Vagina (tissue), 2 donors: ENCODE measurements at places on chromosomes 11 and 22. TPM values are rescaled to one million over a fixed set of nuclear protein-coding genes. Genes with fewer than 3 reads are reported as not detected.

DNA sequence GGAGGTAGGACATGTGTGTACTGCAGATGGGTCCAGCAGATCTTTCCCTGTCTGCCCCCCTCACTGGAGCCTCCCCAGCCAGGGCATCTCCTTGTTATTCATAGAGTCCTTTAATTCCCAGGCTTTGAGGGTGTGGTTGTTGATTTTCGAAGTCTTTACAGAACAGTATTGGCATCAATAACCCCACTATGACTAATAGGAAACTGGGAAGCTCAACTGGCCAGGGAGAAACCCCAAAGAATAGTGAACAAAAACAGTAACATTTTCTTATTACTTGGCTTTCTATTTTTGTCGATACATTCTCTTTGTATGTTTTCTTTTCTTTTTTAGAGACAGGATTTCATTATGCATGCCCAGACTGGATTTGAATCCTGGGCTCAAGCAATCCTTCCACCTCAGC, 57.9 kb downstream of the NF2 start:
- peaks cover 13% of the 10 kb centered on the region for H3K4me1 ChIP-seq
- peaks cover 12% of the 10 kb centered on the region for H3K36me3 ChIP-seq
- no peaks in the 10 kb centered on the region for H3K27me3 ChIP-seq

GRCh38 chr22:45968751-45969413, 8.1 kb downstream of the WNT7B start:
- H3K27me3 ChIP-seq = peaks cover 8% of the 10 kb centered on the region
- no peak overlapping the region for H3K4me3 ChIP-seq
- no peaks in the 10 kb centered on the region for H3K36me3 ChIP-seq
- no peak for DNase-seq
- H3K4me1 ChIP-seq = peaks cover 25% of the 10 kb centered on the region

DNA sequence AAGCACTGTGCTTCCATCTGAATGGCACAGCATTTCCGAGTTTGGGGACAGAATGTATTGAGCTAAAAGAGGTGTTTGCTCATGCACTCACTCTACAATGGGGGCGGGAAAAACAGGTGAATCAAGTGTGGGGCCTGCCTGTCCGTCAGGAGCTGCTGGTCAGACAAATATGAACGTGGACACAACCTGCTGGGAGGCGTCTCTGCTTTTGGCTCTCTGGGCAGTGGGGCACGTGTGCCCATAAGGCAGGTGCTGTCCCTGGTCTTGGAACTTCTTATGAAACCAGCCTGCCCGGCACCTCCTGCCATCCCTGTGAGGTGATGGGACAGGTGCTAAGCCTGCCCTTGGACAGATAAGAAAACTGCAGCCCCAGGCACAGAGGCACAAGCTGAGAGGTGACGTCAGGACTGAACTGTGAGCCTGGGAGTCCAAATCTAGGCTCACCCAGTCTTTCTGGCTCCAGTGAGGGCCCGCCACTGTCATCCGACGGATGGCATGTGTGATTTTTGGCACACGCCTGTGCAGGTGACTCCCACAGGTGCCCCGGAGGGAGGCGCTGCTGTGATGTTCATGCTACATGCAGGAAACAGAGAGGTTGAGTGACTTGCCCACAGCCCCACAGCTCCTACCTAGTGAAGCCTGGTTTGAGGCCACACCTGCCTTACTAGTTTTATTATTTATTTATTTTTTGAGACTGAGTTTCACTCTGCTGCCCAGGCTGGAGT, 51.6 kb downstream of the SMIM38 start:
- H3K27me3 ChIP-seq = no peaks in the 10 kb centered on the region
- H3K27ac ChIP-seq = no peak overlapping the region
- DNase-seq = no peak
- no peak overlapping the region for H3K4me3 ChIP-seq

DNA sequence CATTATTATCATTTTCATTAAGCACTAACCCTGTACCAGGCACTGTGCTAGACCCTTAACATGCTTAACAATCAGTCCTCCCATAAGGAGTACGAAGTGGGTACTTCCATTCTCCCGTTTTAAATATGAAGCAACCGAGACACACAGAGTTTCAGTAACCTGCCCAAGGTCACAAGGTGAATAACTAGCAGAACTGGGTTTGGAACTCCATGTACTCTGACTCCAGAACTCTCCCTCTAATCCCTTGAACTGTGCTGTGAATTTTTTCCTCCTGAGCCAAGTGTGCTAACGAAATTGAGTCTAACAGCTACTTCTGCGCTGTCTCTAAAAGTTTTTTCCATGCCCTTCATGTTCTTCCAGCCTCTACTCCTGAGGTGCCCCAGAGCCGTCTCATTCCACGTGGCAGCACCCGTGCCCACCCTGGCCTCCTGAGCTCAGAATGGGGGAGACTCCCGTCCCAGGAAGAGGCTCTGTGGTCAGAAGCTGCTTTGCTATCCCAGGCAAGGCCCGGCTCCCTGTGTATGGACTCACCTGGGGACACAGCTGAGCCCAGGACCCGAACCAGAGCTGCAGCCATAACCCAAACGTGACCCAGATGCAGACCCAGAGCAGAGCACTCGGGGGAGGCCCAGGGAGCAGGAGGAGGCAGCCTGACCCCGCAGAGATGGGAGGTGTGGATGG, 8.6 kb upstream of the TRIM29 start:
- peaks cover 10% of the 10 kb centered on the region for H3K4me1 ChIP-seq
- H3K36me3 ChIP-seq = no peaks in the 10 kb centered on the region
- H3K4me3 ChIP-seq = no peak overlapping the region
- H3K27ac ChIP-seq = peak overlapping the region; percentile 62
- no peaks in the 10 kb centered on the region for H3K27me3 ChIP-seq

- H3K27me3 ChIP-seq = no peaks in the 10 kb centered on the region
- H3K4me1 ChIP-seq = peaks cover 14% of the 10 kb centered on the region
- H3K27ac ChIP-seq = no peak overlapping the region
These were observed 14.1 kb upstream of the IL2RB start for GRCh38 chr22:37163575-37164504.

- DNase-seq = no peak
- no peaks in the 10 kb centered on the region for H3K27me3 ChIP-seq
- no peak overlapping the region for H3K4me3 ChIP-seq
- no peak overlapping the region for H3K27ac ChIP-seq
- H3K4me1 ChIP-seq = no peaks in the 10 kb centered on the region
- H3K36me3 ChIP-seq = no peaks in the 10 kb centered on the region
These were observed 36.7 kb upstream of the CLMP start for GRCh38 chr11:123231777-123232176.

The C11orf16 gene
- total RNA-seq = not detected

- H3K4me3 ChIP-seq = no peak overlapping the region
- peaks cover 5% of the 10 kb centered on the region for H3K4me1 ChIP-seq
- H3K36me3 ChIP-seq = peaks cover 62% of the 10 kb centered on the region
- no peaks in the 10 kb centered on the region for H3K27me3 ChIP-seq
- no peak for DNase-seq
- H3K27ac ChIP-seq = no peak overlapping the region
These were observed 10.5 kb downstream of the RPL27A start for GRCh38 chr11:8693010-8693551.
